ENCODE measurements at places on chromosomes 7 and 10.

- no peak for DNase-seq
Measured at GRCh38 chr10:60706146-60706545, 72.1 kb upstream of the CDK1 start.

DNA sequence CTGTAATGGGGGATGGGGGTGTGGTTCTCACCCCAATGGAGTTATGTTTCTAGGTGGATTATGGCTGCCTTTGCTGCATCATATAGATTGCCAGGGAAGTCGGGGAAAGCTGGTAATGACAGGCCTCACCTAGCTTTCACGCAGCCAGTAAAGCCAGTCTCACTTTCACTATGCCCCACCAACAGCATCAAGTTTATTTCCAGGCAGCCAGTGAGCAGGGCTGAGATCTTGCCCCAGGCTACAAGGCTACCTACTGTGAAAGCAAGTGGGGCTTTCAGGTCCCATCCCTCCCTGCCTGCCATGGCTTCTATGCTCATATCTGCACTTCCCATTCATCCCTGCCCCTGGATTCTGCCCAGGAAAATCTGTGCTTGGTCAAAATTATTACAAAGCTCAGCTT lies 61.7 kb upstream of the NXPH1 start:
- no peak for DNase-seq

GRCh38 chr7:24913801-24914464 lies 66.0 kb downstream of the OSBPL3 start:
- DNase-seq: no peak

DNA sequence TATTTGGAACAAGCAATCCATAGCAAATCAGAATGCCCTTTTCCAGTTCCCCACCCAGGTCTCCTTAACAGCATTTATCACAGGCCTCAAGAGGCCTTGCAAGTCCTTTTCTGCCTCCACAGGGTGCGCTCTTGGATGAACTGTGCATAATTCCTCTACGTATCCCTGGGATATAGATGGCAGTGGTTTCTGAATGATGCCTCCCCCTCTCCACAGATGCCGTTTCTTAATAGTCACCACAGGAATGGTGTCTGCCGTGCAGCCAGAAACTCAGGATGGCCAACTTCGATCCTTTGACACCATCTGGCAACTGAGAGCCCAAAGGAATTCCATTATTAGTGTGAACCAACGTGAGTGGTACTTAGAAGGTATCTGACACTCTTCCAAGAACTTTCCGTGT lies 43.1 kb downstream of the JAZF1 start:
- DNase-seq: no peak

GRCh38 chr10:52436664-52437063 lies 122.6 kb downstream of the DKK1 start:
- no peak for DNase-seq

DNA sequence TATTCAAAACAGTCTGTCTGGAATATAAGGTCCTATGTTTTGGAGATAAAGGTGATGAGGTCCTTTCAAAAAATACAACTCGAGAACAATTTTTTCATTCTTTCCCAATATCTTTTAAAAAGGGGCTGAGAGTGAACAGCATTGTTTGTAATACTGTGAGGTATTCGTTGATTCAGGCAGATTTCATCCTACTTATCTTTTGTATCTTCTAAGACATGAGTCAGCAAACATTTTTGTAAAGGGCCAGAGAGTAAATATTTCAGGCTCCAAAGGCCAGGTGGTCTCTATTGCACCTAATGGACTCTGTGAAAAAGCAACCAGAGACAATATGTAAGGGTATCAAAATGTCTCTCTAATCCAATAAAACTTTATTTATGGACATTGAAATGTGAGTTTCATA lies 8.1 kb upstream of the ANK3 start:
- no peak for DNase-seq

GRCh38 chr7:30699706-30700495 lies 17.6 kb upstream of the CRHR2 start:
- DNase-seq: no peak

DNA sequence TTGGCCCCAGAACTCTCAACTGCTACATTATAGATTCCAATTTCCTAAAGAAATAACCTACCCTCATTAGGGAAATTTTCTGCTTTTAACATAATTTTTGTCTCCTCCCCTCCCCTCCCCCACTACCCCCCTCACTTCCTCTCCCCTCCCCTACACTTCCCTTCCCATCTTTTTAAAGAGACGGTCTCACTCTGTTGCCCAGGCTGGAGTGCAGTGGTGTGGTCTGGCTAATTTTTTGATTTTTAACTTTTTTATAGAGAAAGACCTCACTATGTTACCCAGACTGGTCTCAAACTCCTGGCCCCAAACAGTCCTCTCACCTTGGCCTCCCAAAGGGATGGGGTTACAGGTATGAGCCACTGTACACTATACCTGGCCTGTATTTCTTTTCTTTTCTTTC lies 30.5 kb upstream of the C1GALT1 start:
- DNase-seq: no peak

GRCh38 chr7:83550100-83550499 lies 98.8 kb downstream of the SEMA3E start:
- no peak for DNase-seq
